Memory B cell (primary cell): ENCODE measurements at places on chromosomes 4 and X.

DNA sequence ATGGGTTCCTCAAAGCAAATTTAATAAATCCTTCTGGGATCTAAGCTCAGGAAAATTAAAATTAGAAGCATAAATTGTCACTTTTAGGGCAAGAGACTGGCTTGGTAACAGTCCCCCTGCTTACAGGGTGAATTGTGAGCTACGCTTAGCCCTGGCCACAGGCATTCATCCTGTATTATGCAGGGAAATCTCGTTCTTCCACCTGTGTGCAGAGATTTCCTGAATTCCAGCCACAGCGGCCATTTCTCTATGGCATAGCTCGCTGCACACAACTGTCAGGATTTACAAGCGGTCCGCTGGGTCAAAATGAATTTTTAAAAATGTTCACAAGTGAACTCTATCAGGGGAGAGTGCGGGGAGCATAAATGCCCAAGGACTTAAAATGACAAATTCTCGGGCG lies 111.9 kb downstream of the DCTD start:
- DNase-seq, result no peak

DNA sequence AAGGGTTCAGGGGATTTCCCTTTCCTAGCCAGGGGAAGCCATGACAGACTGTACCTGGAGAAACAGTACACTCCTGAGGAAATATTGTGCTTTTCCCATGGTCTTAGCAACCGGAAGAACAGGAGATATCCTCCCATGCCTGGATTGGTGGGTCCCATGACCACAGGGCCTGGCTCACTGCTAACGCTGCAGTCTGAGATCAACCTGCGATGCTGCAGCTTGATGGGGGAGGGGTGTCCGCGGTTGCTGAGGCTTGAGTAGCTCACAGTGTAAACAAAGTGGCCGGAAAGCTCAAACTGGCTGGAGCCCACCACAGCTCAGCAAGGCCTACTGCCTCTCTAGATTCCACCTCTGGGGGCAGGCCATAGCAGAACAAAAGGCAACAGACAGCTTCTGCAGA lies 819.5 kb downstream of the TECRL start:
- DNase-seq, result no peak

DNA sequence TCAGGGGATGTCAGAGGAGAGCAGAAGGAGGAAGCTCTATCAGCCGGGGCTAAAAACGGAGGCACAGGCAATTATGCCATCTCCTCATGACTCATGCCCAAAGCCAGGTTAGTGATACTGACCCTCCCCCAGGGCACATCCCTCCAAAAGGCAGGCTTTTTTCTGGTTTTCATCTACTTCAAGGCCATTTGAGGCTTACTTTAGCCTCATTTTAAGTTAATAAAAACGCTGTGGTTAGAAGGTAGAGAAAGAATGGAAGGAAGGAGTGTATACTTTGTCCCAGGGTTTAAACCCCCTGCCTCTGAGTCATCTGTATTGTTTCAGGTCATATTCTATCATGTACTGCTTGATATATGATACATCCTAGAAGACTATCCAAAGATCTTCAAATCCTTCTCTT lies 89.7 kb upstream of the NDP start:
- no peak for DNase-seq

- DNase-seq, result no peak
These were observed 141.4 kb downstream of the STK32B start for GRCh38 chr4:5192678-5193077.

GRCh38 chr4:78601013-78601412 lies 49.4 kb downstream of the ANXA3 start:
- no peak for DNase-seq

DNA sequence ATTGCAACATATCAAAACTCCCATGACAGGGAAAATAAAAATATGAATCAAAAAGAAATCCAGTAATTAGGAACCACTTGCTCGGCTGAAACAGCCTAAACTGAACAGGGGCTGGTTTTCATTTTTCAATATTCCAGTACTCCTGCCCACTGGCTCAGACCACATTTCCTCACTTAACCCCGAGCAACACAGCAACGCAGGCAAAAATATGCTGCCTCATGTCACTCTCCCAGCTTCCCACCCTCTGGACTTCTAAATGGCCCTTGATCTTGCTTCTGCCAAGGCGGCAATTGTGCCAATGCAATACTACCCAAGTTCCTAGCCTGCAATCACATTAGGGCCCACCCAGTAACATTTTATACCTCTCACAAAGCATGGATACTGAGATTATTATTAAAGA lies 30.6 kb downstream of the USP46 start:
- no peak for DNase-seq
